ENCODE measurements at places on chromosomes 3 and 15.
A peak's percentile ranks its signal among the peaks of the same experiment; 100 is the strongest.

DNA sequence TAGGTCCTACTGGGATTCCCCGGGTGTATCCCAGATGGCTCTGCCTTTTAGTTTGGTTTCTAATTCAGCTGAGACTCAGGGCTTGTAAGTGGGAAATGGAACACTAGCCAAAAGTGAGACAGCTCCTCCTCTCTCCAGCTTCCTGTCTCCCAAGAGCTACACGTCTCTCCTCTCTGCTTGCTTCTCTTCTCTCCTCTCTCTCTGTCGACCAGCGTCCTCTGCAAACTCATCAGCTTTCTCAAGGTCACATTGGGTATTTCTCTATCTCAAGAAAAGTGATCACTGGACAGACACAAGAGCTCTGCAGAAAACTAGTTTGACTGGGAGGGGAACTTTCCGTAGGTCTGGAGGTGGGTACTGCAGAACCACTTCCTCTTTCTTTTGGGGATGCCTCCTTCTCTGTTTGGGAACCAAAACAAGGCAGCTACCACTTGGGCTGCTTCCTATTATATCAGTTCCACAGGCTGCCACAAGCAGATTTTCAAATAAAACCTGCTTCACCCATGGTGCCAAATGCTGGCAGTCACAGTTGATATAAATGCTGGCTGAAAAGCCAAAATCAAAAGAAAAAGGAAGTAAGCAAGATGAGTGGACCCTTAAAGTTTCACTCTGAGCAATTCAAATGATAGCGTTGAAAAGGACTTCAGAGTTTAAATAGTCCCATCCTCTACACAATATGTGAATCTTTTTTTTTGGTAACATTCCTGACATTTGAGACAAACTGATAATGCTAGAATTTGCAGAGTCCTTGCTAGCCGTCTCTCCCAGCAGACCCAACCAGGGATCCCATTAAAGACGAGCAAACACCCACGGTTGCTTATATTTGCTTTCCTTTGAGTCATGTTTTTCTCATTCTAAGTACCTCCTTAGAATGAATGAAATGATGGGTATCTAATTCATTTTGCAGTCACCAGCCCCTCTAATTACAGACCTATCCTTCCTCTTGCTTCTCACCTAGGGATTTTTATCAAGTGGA is 7.2 kb upstream of the DYNC1LI1 start:
- no peak for DNase-seq

- no peak for DNase-seq
Observed at GRCh38 chr3:114314282-114314681, 20.5 kb downstream of the TIGIT start.

- no peak for DNase-seq
Observed at GRCh38 chr3:2579206-2579605, 480.5 kb downstream of the CNTN4 start.

GRCh38 chr3:105781871-105782270 is 86.9 kb downstream of the CBLB start:
- no peak for DNase-seq

GRCh38 chr3:101567528-101568317 is 6.1 kb downstream of the TRMT10C start:
- DNase-seq, result no peak

DNA sequence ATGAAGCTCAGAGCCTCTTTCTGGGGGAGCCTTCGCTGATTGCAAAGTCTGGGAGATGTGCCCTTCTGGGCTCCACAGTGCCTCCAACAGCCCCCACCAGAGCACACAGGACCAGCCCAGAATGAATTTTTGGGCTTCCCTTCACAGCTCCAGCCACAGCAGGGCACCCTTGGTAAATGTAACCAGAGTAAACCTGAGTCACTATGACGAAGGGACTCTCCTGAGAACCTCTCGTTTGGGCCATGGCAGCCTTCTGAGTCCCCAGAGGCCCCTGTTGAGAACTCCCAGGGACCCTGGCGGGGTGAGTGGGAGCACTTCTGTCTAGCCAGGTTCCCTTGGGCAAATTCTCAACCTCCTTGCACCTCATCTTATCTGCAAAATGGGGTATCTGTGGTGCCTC is 20.8 kb downstream of the FAM3D start:
- no peak for DNase-seq

DNA sequence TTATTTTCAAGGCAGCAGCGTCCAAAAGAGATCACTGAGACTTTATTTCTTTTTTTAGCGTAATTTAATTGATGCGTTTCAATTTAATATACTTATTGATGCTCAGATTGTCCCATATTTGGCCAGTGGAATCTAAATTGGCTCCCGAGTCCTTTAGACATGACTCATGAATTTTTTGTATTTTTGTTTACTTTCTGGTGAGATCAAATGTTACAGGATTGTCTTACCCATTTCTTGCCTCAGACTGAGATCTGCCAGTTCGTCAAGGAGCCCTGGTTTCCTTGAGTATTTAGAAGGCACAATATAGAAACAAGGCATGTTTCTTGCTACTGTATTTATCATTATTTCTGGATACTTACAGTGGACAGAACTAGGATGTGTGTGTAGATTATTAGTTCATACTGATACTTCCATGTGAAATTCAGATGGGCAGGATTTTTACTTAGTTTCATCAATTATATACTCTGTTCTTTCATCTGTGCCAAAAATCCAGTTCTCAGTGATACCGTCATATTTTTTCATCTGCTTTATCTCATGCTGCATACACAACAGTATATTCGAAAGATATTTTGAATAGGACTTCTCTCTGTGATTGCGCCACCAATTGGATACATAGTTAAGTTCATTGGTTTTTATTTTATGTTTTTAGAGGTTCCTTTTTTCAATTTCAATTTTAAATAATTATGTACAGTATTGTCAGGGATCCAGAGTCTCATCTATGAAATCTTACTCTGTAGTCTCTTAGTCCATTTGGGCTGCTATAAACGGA is 436.9 kb upstream of the C2CD4B start:
- DNase-seq, result no peak

DNA sequence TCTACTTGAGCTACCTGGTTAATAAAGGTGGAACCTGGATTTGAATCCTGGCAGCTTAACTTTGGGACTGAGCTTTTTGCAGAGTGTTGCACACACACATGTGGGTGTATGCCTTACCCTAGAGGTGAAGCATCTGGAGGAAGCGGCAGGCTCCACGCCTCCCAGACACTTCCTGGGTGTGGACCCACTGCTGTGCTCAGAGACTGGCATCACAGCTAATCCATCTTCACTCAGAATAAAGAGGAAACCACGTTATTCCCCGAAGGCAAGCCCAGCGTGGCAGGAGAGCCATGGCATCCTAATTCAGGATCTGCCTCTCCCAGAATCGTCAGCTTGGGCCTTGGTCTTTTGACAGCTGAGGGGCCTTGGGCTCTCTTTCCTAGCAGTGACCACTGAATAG is 25.5 kb downstream of the CCDC13 start:
- DNase-seq, result no peak

GRCh38 chr3:178465260-178466180 is 70.7 kb upstream of the KCNMB2 start:
- DNase-seq, result no peak

- no peak for DNase-seq
Observed at GRCh38 chr15:49538520-49538919, 82.1 kb downstream of the FAM227B start.

GRCh38 chr3:141080431-141080830 is 29.3 kb downstream of the SPSB4 start:
- DNase-seq, result no peak

GRCh38 chr3:9721700-9722060 is 9.9 kb upstream of the BRPF1 start:
- no peak for DNase-seq

DNA sequence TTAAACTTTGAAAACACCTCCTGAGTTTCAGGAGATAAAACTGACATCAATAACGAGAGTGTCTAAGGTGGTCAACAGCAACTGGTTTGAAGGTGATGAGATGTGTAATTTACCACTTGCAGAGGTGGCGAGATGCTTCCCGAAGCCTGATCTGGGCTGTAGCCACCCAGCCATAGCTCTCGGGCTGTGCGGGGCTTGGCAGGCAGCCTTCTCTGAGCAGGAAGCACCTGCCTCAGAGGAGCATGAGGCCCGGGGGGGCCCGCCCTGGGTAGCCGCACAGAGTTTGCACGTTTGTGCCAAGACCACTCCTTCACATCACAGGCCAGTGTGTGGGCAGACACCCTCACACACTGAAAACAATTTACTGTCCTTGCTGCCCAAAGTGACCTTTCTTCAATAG is 220.3 kb downstream of the CACNA2D3 start:
- no peak for DNase-seq

GRCh38 chr3:46416811-46417510 is 9.9 kb downstream of the CCRL2 start:
- no peak for DNase-seq

DNA sequence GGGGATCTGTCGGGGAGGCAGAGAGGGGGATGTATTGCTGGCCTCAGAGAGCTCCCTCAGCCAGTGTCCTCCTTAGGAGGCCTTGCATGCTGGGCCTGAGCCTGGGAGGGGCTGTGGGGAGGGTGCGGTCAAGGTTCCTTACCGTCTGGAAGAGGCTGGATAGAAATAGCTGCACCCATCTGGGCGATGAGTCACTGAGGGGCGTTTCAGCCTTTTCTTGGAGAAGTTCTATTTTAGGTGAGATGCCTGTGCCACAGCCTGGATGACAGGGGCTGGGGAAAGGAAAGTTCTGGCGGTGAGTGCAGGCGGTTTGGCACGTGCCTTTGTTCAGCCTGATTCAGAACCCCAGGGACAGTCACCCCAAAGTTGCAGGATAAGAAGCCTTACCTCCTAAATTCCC is 35.7 kb upstream of the APEH start:
- DNase-seq, result peak; percentile 77

GRCh38 chr3:195573611-195574496 is 9.9 kb downstream of the APOD start:
- DNase-seq, result no peak

- no peak for DNase-seq
Observed at GRCh38 chr3:77039606-77040171, at the start of gene ROBO2. ROBO2 (plus strand) TSS chr3:77040099; CDS start chr3:77040786, 687 bp downstream.

GRCh38 chr15:57550640-57551039 is 41.1 kb upstream of the MYZAP start:
- DNase-seq, result no peak

DNA sequence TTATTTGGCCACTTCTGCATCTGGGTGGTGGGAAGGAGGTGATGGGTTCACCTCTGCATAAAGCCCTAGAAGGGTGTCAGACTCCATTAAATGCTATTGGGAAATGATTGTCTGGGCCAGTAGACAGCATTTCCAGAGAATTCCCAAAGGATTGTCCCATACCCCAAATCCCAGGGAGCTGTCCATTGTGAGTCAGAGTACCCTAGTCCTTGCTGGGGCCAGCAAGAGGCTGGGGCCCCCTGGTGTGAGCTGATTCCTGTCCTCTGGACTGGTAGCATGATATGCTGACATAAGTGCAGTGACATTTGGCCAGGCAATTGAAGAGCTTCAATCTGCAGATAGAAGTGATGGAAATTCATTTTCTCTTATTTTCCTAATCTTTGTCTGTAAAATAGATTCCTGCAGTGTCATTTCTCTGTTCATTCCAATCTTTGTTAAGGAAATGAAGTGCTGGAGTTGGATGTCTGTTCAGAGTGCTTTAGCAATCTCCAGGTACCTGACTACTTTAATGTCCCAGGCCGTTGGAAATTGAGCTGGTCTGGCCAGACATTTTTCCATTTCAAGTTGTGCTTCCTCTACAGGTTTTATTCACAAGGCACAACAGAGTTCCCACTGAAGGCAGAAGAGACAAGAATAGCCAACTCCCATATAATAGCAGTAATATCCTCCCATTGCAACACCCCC is 91.2 kb downstream of the RPLP1 start:
- DNase-seq, result no peak

Measured in H54 (cell line).